ENCODE measurements at places on chromosomes 3 and 15. TPM values are rescaled to one million over a fixed set of nuclear protein-coding genes. Genes with fewer than 3 reads are reported as not detected.

Gene TCF12
- total RNA-seq = 51.6 TPM

Gene RASGRP1
- total RNA-seq = 6.1 TPM

Gene MESP1
- total RNA-seq = not detected

DNA sequence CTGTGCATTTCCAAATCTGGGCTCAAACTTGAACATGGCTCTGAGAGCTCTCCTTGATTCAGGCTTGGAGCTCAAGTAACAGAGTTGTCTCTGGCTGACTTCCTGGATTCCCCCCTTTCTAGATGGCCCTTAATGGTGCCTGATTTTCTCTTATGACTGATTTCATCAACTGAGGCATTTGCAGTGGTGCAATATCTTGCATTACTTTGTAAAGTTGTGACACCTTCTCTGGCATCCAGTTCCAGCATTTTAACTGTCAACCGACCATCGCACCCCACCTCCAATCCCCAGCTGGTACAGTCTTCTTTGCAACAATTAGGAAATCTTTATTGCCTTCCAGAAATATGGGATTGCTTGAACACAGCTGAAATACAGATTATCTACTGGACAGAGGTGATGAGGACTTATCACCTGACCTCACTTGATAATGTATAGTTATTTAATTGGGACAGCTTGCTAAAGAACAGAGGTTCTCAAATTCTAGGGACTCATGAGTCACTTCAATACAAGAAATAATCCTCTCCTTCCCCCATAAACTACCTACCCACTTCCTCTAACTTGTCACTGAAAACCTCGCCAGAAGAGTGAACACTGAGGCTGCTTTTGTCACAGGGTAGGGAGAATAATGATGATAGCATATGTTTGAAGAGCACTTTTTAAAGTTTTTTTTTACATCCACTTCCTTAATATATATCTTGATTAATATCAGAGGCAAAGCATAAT, 41.8 kb downstream of the FILIP1L start:
- no peak for DNase-seq

GRCh38 chr15:38690216-38690615, 125.6 kb upstream of the RASGRP1 start:
- no peak for DNase-seq

GRCh38 chr3:169077394-169077906, 586.1 kb downstream of the MECOM start:
- DNase-seq = no peak

Measured in OCI-LY7 (cell line).